HCEC 1CT (cell line): ENCODE measurements at places on chromosomes 3 and 15.

DNA sequence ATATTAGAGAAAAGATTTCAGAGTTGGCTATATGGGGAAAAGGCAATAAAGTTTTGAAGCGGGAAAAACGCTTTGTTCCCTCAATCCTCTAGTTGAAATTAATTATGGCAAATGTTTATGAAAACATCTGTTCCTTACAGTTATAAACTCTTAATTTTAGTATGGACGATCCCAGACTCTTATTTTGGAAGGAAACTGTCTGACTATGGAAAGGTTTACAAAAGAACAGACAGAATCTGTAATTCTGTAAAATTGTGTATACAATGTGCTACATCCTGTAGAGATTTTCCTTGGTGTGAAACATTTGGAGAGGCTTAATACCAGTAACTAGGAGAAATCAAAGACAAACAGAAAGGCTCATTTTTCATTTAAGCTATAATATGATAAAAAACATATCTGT lies 311.8 kb downstream of the TBC1D5 start:
- DNase-seq: peak; percentile 7

GRCh38 chr15:70629735-70630273 lies 133.6 kb downstream of the UACA start:
- DNase-seq: no peak

DNA sequence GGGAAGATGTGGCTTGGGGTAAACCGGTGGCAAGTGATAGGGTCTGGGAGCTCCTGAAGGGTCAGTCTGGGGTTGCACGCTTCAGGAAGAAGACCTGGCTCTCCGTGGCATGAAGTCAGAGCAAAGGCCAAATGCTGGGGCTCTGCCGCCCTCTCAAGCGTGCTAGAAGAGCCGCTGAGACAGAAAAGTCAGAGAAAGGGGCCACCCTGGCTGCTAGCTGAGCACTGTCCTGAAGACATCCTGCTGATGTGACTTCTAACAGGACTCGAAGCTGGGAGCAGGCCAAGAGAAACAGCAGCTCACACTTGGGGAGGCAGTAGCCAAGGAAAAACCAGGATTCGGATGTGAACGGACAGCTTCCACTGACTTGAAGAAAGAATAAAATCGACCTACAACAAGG lies 270.4 kb downstream of the OCA2 start:
- DNase-seq: no peak

DNA sequence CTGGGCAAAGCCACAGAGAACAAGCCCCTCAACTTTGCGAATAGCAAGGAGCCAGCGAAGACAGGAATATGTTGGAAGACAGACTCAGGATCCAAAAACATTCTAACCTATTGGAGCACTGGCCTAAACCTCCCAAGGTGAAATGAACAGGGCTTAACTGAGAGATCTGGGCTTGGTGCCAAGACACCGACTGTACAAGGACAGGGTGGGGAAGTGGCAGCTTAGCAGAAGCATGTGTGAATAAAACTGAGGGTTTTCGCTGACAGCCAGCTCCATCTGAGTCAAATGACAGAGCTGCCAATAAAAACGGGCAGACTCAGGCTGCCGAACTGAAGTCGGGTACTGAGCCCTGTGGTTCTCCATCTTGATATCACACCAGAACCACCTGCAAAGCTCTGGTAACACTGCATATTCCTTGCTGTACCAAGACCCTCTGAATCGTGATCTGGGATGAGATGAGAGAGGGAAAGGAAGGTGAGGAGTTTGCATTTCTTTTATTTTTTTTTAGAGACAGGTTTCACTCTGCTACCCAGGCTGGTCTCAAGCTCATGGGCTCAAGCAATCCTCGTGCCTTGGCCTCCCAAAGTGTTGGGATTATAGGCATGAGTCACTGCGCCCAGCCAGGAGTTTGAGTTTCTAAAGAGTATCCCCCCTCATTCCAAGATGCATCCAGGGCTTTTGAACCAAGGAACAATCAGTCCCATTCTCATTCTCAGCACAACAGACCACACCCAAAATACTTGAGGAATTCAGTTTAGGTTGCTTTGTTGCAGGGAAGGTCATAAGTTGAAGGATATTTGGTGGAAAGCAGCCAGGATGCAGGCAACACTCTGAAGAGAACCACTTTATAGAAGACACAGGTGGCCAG lies 6.0 kb upstream of the PLCB2 start:
- DNase-seq: no peak

- DNase-seq: no peak
Observed at GRCh38 chr3:16844791-16845190, 40.0 kb upstream of the PLCL2 start.

DNA sequence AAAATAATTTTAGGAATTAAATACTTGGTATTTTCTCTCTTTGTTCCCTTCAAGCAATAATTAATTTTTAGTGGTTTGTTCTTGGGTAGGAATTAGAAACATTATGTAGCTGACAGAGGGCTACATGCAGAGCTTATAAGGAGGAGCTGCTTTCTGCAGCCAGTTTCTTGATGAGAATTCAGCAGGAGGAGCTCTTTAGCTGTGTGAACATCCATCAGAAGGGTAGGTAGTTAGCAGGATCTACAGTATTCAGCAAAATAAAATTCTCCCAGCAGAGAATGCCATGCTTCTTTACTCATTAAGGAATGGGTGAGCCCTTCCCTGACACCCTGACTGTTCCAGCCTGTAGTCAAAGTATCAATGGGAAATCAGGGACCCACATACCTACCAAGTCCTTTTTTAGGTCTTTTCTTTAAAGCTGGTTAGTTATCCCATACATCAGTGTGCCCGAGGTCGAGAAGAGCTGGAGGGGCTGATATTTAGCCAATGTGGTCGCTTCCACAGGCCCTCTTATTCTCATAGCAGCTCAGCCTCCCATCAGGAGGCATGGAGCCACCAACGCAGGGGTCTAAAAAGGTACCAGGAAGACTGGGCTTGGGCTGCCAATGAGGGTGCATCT lies 54.0 kb downstream of the KCNAB1 start:
- DNase-seq: peak; percentile 33

- DNase-seq: no peak
Observed at GRCh38 chr15:45180648-45181436, 6.9 kb downstream of the SHF start.

- DNase-seq: no peak
Observed at GRCh38 chr3:41365973-41366372, 166.7 kb downstream of the CTNNB1 start.

DNA sequence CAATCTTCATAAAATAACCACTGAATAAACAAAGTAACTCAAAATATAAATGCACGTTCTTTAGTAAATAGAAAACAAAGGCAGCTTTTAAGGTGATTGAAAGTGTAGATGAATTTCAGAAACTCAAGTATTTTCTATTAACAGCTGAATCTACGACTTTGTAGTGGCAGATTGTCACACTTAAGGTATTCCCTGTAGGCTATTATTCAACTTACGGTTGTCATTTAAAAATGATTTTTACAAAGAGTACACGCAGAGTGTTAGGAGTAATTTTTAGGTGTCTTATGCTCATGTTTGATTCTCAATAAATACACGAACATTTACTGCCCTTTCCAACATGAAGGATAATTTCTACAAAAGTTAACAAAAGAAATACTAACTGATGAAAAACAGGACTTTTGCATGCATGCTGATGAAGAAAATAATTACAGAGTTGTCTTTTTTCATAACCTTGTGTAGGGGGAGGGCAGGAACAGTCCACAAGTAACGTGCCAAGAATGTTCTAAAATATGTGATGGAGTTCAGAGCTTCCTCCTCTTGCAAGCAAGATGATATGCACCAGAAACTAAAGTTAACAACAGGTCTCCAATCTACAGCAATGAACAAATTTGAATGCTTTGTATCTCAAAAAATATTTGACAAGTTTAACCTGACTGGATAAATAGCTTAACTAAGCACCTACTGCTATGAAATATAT lies 16.7 kb downstream of the DCBLD2 start:
- peak; percentile 62 for DNase-seq

GRCh38 chr3:12436514-12437220 lies 47.6 kb upstream of the TSEN2 start:
- DNase-seq: peak; percentile 77

GRCh38 chr15:65818927-65819562 lies 27.0 kb upstream of the DENND4A start:
- no peak for DNase-seq

DNA sequence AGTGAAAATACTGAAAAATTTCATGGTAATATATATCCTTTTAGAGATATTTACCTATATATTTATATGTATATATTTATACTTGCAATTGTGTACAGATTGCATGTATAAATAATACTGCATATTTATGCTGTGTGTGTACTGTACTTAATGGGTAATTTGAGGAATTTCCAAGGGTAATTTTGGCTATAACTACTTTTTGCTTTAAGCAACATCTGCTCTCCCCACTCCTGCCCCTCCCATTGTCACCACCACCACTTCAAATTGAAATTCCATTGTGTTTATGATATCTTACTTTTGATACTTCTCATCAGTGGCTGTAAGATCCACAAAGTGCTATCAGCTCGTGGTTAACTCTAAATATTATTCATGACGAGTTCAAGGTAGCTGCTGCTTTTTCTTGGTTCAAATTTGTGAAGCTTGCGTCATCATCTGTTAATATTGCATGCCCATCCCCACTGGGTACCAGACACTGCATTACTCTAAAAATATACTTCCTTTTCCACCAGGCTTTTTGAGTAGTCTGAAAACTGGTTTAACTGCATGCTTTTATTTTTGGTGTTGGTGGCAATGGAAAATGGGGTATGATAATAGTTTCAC lies 91.7 kb upstream of the MITF start:
- DNase-seq: no peak

GRCh38 chr15:77027697-77028450 lies 32.9 kb downstream of the PSTPIP1 start:
- no peak for DNase-seq

GRCh38 chr3:89698208-89698830 lies 590.9 kb downstream of the EPHA3 start:
- DNase-seq: no peak

- DNase-seq: peak; percentile 35
Observed at GRCh38 chr3:129025691-129026435, 24.8 kb downstream of the EFCC1 start.

- no peak for DNase-seq
Observed at GRCh38 chr3:129890125-129890524, 3.4 kb downstream of the TMCC1 start.

DNA sequence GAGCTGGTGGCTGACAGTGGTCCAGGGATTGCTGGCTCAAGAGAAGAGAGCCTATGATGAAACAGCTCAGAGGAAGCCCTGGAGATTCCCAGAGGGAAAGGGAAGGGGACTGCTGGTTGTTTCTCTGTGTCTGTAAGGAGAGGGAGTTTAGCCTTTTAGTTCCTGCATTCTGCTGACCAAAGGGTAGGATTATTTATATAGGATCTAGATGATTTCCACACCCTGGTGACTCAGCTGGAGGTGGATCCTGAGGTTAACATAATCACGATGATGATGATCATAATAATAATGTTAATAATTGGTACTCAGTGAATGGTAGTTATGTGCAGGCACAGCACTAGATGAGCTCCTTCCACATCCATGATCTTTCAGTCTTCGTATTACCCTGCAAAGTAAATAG lies 144.9 kb downstream of the EPHB1 start:
- no peak for DNase-seq

DNA sequence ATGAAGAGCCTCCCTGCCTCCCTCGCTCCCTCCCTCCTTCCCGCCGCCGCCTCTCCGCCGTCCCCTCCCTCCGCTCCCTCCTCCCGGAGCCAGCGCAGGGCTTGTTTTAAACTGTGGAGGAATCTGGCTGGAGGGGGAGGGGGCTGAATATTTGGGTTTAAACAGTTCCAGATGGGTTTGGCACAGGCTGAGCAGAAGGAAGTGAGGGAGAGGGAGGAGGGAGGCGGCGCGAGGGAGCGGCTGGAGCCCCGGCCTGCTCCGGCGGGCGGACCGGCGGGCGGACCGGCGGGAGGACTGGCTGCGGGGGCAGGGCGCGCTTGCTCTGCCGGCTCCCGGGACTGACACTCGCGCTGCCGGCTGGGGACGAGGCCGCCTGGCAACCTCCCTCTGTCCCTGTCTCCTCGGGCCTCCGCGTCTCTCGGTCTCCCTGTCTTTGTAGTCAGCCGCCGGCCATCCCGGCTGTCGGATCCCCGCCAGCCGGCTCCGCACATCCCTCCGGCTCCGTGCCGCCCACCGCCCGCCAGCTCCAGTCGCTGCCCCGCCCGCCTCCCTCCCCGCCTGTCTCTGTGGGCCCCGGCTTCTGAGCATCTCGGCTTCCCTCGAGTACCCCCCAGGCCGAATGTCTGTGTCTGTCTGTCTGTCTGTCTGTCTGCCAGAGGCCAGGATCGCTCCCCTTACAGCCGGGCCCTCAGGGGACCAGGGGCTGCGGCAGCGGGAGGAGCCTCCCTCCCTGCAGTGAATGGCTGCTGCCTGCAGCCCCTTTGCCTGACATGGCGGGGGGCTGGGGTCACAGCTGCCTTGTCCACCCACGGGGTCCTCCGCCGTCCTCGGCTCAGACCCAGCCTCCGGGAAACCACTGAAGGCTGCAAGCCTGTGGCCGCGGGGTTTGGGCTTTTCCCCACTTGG lies 7.6 kb downstream of the EPHB3 start:
- DNase-seq: peak; percentile 87

DNA sequence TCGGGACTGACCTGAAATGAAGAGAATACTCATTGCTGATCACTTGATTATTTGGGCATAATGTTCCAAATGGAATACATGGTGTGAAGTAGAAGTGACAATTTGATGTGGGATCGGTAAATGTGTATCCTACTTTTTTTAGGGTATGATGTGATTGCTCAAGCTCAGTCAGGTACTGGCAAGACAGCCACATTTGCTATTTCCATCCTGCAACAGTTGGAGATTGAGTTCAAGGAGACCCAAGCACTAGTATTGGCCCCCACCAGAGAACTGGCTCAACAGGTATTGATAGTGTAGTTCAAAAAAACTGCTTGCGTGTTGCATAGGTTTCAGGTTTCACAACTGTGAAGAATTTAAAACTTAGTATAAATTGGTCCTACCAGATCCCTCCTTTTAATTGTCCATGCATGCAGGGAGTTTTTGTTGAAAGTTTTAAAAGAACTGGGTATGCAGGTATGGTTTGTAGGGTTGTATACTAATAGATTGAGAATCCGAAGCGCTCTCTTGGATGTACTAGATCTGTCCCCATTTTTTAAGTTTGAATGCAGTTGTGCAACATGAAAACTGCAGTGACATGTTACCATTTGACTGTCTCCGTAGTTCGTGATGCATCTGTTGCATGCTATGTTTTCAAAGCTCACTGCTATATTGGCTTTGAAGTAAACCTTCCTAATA lies 1.6 kb downstream of the EIF4A2 start:
- no peak for DNase-seq

GRCh38 chr3:110697961-110698360 lies 373.7 kb upstream of the NECTIN3 start:
- DNase-seq: peak; percentile 52

- peak; percentile 76 for DNase-seq
Observed at GRCh38 chr3:43629257-43629656, 7.4 kb upstream of the ANO10 start.

GRCh38 chr15:41281236-41281635 lies 50.2 kb downstream of the CHP1 start:
- DNase-seq: peak; percentile 94
